ENCODE measurements at places on chromosomes 4 and X. TPM values are rescaled to one million over a fixed set of nuclear protein-coding genes. Genes with fewer than 3 reads are reported as not detected.

NPY5R gene
- polyA plus RNA-seq, result not detected

SORCS2 gene
- 0.15 TPM for polyA plus RNA-seq

SRPX2 gene
- polyA plus RNA-seq, result 6.2 TPM

DUSP9 gene
- polyA plus RNA-seq, result not detected

RAI2 gene
- 34.5 TPM for polyA plus RNA-seq

P2RY4 gene
- not detected for polyA plus RNA-seq

HDAC8 gene
- 32.4 TPM for polyA plus RNA-seq

GNRHR gene
- not detected for polyA plus RNA-seq

ANOS1 gene
- polyA plus RNA-seq, result not detected

PF4V1 gene
- not detected for polyA plus RNA-seq

CFP gene
- 3.4 TPM for polyA plus RNA-seq

TMEM154 gene
- polyA plus RNA-seq, result 3.8 TPM

ITGB1BP2 gene
- polyA plus RNA-seq, result 1.3 TPM

SATL1 gene
- polyA plus RNA-seq, result not detected

ADAMTS3 gene
- 0.15 TPM for polyA plus RNA-seq

DSPP gene
- not detected for polyA plus RNA-seq

TCEAL6 gene
- polyA plus RNA-seq, result not detected

WAS gene
- polyA plus RNA-seq, result 3.7 TPM

TAF7L gene
- not detected for polyA plus RNA-seq

IDH3G gene
- 57.7 TPM for polyA plus RNA-seq

SLIT2 gene
- polyA plus RNA-seq, result 2.6 TPM

TAF1 gene
- polyA plus RNA-seq, result 6.6 TPM

RHOXF2 gene
- polyA plus RNA-seq, result not detected

MAPK10 gene
- 10.6 TPM for polyA plus RNA-seq
